ENCODE measurements at places on chromosomes 5 and 9. TPM values are rescaled to one million over a fixed set of nuclear protein-coding genes. Genes with fewer than 3 reads are reported as not detected.

Gene SPINK4
- total RNA-seq, result not detected

Gene FABP6
- 1.6 TPM for total RNA-seq

Gene C9orf57
- total RNA-seq, result not detected

Gene STPG3
- total RNA-seq, result 0.58 TPM

Gene FOXD4
- total RNA-seq, result 0.11 TPM

Gene SLC36A3
- not detected for total RNA-seq

Gene GRXCR2
- total RNA-seq, result 1.1 TPM

Gene MARCOL
- total RNA-seq, result not detected

Gene PCDHA5
- total RNA-seq, result not detected

Gene CDX1
- not detected for total RNA-seq

Gene PCDHA1
- total RNA-seq, result not detected

All from left ventricle myocardium inferior (tissue), 1 donor.